Esophagus muscularis mucosa (tissue), 4 donors: ENCODE measurements at places on chromosomes 13 and 19. TPM values are rescaled to one million over a fixed set of nuclear protein-coding genes. Genes with fewer than 3 reads are reported as not detected.

The ZNF415 gene
- 16.1 TPM for total RNA-seq

The NCR1 gene
- not detected for total RNA-seq

The STOML3 gene
- total RNA-seq, result not detected

The CPB2 gene
- total RNA-seq, result not detected

The TGFBR3L gene
- 8.3 TPM for total RNA-seq

The RUBCNL gene
- 0.86 TPM for total RNA-seq

The LYL1 gene
- total RNA-seq, result 18.7 TPM

The DACH1 gene
- 1.5 TPM for total RNA-seq

The ZNF610 gene
- total RNA-seq, result 3.2 TPM

The MAB21L1 gene
- total RNA-seq, result 0.83 TPM

The COX7A1 gene
- 231 TPM for total RNA-seq
